ENCODE measurements at places on chromosomes 3 and 15.

GRCh38 chr3:133274477-133274876 is 125.4 kb upstream of the BFSP2 start:
- no peak for DNase-seq

GRCh38 chr3:124966521-124967445 is 32.2 kb upstream of the MUC13 start:
- no peak for DNase-seq

DNA sequence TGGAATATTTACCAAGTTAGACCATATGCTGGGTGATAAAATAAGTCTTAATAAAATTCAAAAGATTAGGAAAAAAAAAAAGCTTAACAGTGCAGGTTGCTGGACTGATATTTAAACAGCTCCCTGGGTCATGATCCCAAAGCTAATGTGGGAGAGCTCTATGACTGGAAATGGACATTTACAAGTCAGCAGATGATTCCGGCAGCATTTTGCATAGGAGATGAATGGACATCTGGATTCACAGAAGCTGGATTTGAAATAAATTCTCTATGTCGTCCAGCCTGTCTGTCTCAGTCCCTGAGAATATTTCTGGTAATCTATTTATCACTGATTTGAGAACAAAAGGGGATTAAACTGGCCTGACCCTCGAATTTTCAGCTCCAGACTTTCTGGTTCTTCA is 52.3 kb upstream of the KLHL25 start:
- no peak for DNase-seq

DNA sequence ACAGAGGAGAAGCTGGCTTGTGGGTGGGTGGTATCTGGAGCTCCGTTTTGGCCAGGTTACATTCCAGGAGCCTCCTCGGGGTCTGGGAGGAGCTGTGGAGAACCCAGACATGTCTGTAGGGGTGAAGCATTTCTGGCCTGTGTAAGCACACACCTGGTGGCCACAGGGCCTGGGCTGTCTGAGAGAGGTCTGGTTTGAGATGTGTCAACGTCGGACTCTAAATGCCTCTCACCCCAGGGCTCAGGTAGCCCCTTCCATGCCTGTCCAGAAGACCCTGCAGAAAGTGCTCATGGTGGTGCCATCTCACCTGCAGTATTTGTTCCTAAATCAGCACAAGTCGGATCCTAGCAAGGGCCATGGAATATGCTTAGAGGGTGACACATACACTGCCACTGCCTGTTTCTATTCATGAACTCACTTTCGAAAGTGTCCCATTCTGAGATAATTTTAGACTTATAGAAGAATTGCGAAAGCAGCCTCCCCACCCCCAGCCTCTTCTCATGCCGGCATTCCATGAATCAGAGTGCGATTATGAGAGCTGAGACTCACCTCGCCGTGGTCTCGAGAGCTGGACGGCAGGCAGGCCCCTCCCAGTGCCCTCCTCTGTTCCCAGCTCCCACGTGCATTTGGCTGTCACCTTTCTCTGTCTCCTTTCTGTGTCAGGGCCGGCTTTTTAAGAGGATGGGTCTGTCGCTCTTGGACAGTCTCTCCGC is 63.7 kb downstream of the KLF15 start:
- no peak for DNase-seq

GRCh38 chr3:42683875-42684598 is 1.3 kb upstream of the KLHL40 start:
- no peak for DNase-seq

- no peak for DNase-seq
Measured at GRCh38 chr15:49460411-49460941, 37.4 kb downstream of the FGF7 start.

DNA sequence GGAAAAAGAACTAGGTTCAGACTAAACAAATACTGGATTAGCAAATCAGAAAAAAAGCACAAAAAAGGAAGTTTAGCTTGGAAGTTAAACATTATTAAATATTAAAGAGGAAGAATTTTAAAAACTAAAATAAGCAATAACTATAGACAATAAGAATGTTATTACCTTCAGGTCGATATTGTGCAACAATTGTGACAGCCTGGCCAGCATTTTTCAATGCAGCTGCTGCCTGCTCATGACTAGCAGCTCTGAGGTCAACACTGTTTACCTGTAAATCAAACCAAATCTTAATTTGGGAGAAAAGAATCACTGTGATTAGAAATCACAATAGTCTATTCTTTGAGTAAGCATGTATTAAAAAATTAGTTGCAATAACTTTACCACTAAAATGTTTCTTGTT is 75.1 kb upstream of the MELTF start:
- DNase-seq, result no peak

DNA sequence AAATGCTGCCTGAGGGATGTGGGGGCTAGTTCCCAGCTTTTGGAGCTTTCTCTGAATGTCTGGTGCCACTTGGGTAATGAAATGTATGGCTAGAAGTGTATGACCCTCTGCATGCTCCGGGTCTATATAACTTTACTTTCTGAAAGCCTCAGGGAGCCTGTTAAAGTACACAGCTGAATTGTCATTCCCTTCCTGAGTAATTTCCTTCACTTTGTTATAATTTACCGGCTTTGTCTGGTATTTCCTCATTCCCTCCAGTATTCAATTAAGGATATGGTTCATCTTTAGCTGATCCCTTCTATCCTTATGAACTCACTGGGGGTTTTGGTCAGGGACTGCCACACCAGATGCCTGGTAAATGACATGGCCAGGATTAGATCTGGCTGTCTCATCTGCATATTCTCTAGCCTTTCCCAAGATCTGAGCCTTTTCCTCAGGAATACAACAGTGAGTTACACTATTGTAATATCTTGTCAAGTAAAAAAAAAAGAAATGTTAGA is 620.3 kb downstream of the ZPLD1 start:
- no peak for DNase-seq

GRCh38 chr15:69757186-69757585 is 304.6 kb downstream of the RPLP1 start:
- no peak for DNase-seq

GRCh38 chr15:70466895-70467529 is 296.3 kb downstream of the UACA start:
- DNase-seq, result no peak

GRCh38 chr15:80070840-80071239 is 11.4 kb downstream of the ZFAND6 start:
- DNase-seq, result no peak

DNA sequence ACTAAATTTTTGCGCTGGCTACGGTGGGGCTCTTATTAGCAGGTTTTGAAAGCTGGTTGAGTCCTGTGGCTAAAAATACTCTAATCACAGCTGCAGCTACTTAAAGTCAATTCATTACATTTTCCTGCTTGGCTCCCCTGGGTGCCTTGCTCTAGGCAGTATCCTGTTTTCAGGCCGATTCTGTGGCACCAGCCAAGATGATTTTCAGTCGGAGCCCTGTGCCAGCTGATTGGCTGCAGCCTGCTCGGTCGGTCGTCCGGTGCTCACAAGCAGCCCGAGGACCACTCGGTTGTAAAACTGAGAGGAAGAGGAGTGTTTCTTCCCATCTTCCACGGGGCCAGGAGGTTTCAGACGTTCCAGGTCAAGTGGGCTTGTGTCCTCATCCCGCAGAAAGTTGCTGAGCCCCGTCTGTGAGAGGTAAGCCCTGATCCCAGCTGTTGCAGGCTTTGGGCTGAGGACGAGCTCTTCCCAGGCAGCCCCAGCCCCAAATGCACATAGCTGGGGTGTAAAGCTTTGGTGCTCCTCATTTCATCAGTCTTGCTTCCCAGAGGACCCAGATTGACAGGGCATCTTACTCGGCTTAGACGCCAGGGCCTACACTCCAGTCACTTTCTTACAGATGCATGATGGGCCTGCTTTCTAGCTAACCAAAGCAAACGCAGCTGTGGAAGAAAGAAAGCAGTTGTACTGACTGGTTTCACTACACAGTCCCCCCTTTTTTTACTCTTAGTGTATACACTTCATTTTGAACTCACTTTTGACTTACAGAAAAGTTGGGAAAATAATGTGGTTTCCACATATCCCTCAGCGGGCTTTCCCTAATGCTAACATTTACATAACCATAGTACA is 15.9 kb downstream of the LYSMD4 start:
- DNase-seq, result no peak

DNA sequence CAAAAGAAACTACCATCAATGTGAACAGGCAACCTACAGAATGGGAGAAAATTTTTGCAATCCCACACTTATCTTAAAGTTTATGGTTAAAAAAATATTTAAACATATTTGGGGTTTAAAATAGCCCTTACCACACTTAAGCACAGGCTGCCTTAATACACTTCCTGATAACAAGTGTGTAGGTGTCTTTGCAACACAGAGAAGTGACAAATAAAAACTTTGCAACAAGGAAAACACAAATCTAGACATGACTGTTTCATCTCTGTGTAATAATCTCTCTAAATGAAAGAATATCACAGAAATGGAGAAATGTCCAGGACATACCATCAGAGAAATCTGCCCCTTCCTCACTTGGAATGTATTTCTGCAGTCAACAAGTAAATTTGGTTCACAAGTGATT is 464.1 kb upstream of the ARHGEF26 start:
- DNase-seq, result no peak

GRCh38 chr15:63531586-63531985 is 27.2 kb downstream of the USP3 start:
- no peak for DNase-seq

- no peak for DNase-seq
Measured at GRCh38 chr15:86101818-86102217, 22.1 kb downstream of the AGBL1 start.

GRCh38 chr15:39666677-39667076 is 85.8 kb downstream of the THBS1 start:
- DNase-seq, result no peak

GRCh38 chr3:122947738-122948137 is 79.8 kb downstream of the SEMA5B start:
- DNase-seq, result no peak

DNA sequence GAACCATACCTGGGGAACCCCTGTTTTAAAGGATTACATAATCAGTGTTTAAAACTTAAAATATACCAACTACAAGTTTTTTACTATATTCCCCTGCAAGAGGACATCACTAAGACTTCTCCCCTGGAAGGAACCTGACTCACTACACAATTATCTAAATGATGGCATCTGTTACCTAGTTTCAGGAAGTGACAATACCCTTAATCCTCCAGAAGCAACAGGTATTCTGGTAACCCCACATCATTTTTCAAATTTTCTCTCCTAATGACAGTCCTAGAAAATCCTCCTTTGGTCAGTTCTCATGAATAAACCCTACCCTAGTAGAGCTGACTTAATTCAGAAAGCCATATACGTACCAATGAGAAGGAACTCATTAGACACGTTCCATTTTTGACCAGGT is 78.4 kb downstream of the RFX7 start:
- DNase-seq, result no peak

Measured in stimulated activated CD4-positive, alpha-beta T cell treated with anti-CD3 and anti-CD28 coated beads, Interleukin-1b, Interleukin-23, amount 100 ng/mL, for 1 hour (primary cell).